ENCODE measurements at places on chromosomes 7 and 10. TPM values are rescaled to one million over a fixed set of nuclear protein-coding genes. Genes with fewer than 3 reads are reported as not detected.

Gene SORCS1
- 0.21 TPM for total RNA-seq

Gene MEOX2
- total RNA-seq, result not detected

Gene FGFBP3
- total RNA-seq, result 2.4 TPM

Gene SFRP5
- not detected for total RNA-seq

Gene OPN1SW
- total RNA-seq, result not detected

DNA sequence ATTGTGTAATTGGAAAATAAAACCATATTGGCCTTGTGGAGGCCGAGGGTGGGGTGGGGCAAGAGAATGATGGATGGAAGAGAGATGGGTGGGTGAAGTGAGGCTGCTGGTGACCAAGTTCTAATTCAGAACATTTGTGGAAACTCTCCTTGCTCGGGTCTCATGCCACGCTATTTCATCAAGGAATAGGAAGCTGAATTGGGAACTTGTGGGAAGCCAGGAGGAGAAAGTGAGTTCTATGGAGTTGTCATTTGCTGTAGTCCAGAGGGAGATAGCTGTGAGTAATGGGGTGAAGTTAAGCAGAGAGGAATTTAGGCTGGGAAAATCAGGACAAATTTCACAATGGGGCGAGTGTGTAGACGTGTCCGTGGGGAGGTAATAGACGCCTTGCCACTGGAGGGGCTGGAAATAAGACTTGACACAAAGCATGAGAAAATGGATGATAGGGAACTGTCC is 339.2 kb downstream of the LRMDA start:
- no peak for DNase-seq

DNA sequence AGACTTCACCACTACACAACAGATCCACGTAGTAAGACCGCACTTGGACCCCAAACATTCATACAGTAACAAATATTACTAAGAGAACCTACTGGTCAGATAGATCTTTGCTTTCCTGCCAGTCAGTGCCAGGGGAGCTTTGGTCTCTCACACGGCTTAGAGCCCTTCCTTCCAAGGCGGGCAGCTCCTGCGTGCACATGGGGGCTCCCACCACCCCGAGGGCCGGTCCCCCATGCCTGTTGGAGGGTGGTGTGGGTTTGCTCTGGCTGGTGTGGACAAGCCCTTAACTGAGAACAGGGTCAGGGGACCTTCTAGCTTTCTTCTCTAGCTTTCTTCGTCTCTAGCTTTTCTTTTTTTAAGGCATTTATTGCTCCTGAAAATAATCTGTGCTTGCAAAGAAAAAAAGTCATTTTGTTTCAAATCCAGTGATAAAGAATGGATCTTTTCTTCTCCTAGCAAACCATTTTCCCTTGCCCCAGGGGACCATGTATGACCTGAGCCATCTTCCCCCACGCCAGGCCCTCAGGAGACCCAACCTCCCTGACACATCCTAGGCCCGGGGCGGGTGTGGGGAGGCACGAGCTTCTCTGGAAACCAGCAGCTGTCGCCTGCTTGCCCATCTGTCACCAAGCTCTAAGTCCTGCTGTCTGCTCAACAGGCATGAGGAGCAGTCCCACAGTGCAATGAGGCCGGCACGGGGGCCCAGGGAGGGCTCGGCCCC is 591.1 kb downstream of the PTPRN2 start:
- DNase-seq, result no peak

GRCh38 chr7:44982535-44982923 is 3.7 kb upstream of the MYO1G start:
- no peak for DNase-seq

DNA sequence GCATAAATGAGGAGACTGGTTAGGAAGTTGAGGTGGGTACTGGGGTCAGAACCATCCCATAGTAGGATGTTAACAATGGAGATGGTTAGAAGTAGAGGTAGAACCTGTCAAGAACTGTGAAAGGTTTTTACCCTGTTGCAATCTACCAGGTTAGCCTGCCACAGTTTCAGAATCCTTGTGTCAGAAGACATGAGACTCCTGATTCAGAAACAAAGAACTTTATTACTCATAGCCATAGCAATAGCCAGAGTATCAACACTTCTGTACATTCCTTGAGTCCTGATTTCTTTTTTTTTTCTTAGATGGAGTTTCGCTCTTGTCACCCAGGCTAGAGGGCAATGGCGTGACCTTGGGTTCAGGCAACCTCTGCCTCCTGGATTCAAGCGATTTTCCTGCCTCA is 200.9 kb downstream of the GRM3 start:
- no peak for DNase-seq

DNA sequence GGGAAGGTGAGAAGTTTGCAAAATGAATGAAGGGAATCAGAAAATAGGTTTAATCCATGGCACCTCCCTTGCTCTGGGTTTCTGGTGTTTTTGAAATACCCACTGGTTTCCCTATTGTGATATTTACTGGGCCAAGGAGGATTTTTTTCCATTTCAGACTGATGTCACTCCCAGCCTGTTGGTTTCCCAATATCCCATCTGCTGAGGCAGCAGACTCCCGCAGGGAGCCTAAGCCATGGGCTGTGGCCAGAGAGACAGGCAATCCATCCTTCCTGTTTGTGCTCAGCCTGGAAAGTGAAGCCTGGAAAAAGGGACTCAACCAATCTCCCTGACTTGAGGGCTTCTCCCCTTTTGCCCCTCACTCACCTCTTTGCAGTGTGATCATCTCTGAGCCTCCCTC is 22.8 kb downstream of the FAM107B start:
- DNase-seq, result no peak

GRCh38 chr7:131076711-131077181 is 250.9 kb upstream of the MKLN1 start:
- no peak for DNase-seq

DNA sequence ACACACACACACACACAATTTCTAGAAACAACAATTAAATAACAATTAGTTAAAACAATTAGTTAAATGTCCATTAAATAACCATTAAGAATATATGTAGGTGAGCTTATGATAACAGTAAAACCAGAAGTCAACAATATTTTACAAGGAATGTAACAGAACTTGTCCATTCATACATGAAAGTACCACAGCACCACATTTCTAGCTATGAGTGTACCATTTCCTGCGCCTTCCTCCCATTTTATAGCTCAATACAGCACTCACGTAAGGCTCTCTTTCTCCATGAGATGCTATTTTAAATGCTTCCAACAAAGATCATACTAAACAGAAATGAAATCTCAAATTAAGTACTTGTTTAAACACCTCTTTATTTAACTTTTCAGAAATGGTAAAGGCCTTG is 367.3 kb upstream of the ZWINT start:
- DNase-seq, result no peak

Data from activated T-helper 2 cell treated with anti-CD3 and anti-CD28 coated beads, Interferon-gamma antibody, Interleukin-2, Interleukin-4, amounts not matched to agents 10 μg/mL and 5 μg/mL and 100 μg/mL, durations not matched to agents 14 hours and 24 hours and 36 hours (primary cell).